ENCODE measurements at places on chromosomes 1 and 21.

- DNase-seq: no peak
Observed at GRCh38 chr1:165773324-165773965, 4.8 kb upstream of the TMCO1 start.

DNA sequence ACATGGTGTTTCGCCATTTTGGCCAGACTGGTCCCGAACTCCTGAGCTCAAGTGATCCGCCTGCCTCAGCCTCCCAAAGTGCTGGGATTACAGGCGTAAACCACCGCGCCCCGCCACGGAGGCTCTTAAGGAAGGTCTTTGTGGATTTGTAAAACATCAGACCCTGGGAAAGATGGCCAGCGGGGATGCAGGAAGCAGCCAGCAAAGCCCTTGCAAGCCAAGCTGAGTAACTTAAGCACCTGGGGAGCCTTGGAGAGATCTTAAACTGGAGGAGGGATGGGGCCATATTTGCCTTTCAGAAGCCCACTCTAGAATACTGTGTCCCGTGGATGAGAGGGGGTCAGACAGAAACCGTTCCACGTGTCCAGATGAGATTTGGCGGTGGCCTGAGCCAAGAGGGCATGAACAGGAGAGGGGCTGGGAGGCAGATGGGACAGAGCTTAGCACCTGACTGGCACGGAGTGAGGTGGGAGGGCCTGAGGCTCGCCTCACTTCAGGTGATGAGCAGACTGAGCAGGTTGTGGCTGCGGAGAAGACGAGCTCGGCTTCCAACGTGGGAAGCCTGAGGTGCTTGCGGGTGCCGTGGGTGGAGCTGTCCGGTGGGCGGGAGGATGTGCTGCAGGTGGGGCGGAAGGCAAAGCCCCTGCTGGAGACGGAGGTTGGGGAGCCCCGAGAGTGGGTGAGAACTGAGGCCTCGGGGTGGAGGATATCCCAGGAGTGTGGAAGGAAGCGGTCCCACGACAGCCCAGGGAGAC lies 11.7 kb downstream of the C1orf216 start:
- peak; percentile 83 for DNase-seq

DNA sequence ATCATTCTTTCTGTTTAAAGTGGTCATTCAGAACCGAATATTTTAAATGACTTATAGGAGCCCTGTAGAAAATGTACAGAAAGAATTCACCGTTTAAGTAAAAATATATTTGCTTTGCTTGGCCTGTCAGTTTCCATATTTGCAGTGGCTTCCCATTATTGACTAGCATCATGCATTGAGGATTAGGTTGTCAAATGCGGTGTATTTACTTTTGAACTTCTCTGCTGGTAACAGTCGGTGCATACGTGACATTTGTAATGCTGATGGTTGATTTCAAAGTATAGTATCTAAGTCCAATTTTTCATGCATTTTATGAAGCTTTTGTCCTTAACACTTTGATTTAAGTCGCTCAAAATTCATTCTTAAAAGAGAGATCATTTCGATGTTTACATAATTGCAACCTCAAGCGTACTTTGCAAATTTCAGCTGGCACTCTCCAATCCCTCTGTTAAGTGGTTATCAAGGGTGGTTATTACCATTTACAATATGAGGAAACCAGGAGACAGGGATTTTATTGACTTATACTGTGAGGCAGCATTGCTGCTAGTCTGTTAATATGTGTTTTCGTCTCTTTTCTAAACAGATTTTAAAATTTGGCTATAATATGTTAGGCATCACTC lies 201.6 kb downstream of the SDCCAG8 start:
- no peak for DNase-seq

DNA sequence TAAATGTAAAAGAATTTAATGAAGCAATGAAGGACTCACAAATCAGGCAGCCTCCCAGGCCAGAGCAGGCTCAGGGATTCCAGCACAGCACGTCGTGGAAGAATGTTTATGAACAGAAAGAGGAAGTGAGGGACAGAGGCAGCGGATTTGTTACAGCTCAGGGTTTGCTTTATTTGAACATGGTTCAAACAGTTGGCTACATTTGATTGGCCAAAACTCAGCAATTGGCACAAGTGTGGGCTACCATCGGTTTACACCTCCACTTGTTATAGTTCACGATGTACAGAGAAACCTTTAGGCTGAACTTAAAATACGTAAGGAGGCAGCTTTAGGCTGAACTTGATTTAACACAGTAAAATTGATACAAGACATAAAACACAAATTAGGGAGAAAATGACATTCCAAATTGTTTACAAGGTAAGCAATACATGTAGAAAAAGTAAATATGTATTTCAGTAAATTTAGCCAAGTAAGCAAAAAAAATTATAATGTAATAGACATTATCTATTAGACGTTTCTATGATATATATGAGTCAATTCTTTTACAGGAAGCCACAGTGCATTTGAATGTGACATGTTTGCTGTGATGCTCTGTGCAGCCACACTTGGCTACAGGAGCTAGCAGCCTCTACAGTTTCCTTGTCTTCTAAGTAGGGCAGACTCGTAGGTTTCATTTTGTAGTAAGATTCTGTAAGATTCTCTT lies 126.5 kb downstream of the ADSS2 start:
- no peak for DNase-seq

DNA sequence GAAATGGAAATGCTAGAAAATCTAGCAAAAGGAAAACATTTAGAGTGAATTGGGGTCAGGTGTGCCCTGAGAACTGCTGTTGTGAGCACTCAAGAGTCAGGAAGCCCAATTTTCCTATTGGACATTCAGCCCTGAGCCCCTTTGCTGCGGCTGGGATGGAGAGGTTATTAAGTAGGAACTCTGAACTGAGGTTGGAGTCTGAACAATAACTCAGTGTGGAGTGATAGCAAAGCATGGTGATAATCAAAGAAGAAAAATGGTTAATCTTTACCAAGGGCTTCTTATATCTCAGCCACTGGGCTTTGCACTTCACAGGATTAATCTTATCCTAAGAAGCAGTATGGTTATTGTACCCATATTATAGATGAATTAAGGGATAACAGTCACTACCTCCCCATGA lies 52.0 kb downstream of the TMCO4 start:
- no peak for DNase-seq

DNA sequence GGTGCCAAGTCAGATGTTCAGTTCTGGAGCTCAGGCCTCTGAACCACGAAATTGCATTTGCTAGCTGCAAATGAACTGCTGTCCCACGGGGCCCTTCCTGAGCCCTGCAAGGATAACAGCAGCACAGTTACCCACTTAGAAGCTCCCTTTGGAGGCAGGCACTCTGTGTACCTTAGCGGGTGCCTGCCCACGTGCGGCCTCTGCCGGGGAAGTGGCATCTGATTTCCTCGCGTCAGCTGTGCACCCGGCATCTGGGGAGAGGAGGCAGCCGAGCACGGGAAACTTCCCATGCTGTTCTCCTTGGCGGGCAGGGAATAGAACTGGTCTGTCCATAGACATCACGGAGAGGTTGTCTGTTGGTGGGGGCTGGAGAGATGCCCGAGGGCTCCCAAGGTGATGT lies 148.0 kb upstream of the C1orf174 start:
- DNase-seq: no peak

GRCh38 chr1:240395336-240395735 lies 216.6 kb downstream of the GREM2 start:
- DNase-seq: no peak

- DNase-seq: no peak
Observed at GRCh38 chr1:65527190-65527589, 106.7 kb downstream of the LEPR start.

DNA sequence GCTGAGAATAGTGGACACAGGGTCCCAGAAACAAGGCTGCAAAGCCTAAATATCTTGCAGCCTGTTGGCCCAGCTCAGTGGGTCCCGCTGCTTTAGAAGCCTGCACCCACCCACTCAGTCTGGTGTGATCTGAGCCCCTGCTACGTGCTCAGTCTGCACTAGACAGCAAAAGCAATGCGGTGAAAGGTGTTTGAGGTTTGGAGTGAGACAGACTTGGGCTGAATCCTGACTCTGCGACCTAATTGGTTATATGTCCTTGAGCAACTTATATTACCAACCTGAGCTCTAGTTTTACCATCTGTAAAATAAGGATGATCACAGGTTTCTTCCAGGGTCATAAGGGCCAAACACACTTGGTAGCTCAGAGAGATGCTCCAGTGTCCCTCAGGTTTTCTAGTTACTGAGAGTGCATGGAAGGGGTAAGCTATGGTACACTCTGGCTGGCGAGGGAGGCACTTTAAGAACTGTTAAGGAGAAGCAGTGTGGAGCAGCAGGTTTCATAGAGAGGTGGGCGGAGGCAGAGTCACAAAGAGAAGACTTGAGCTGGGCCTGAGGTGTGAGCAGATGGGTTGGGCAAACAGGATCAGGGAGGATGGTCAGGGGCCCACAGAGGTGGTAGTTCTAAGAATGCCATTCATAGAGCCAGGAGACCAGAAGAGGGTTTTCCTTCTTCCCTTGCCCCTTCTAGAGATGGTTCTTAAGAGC lies 10.1 kb downstream of the TMEM200B start:
- DNase-seq: peak; percentile 67

DNA sequence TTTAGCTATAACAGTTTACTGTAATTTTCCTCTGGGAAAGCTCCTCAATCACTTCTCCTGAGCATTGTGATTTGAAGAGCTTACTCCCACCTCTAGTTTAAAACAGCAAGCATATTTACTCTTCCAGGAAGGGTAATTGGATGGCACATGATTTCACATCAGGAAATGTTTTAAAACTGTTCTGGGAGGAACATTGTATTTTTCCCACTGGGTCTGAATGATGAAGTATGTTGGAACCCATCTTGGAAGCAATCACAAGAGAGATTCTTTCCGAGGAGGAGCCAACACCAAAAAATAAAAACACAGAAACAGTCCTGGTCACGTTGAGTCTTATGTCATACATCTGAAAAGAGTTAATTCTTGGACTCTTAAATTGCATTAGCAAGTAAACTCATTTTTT lies 17.3 kb downstream of the MAP10 start:
- DNase-seq: no peak

DNA sequence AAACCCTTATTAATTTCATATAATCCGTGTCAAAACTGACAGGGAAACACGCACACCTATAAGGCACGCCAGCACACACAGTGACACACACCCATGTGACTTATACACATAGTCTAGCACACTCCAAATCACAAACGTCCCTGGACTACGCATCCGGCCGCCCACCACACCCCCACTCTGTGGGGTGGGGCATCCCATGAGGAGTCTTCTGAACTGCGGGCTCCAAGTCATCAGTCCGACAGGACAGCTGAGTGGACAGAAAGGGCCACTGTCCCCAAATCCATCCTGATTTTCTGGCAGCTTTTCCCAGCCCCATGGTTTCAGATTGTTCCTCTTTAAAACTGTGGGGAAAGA lies 829 bp downstream of the PEA15 start:
- no peak for DNase-seq

Data from endodermal cell (in vitro differentiated cells).